ENCODE measurements at places on chromosomes 2 and 18.

- no peak for DNase-seq
These were observed 7.1 kb downstream of the HDHD2 start for GRCh38 chr18:47143153-47143552.

DNA sequence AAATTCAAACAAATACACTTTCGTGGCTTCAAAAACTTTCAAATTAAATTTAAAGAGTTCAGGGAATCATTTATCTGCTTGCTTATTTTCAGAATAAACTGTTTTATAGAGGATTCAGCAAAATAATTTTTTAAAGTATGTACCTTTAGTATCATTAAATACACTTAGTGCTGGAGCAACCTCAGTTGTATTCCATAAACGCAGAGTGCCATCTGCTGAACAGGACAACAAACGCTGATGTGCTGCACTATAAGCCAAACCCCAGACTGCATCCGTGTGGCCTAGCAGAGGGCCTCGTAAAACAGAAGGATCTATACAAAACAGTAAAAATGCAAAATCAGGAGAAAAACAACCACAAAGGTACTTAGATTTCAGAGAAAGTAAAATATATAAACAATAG lies 108.6 kb downstream of the STRN start:
- DNase-seq, result no peak

DNA sequence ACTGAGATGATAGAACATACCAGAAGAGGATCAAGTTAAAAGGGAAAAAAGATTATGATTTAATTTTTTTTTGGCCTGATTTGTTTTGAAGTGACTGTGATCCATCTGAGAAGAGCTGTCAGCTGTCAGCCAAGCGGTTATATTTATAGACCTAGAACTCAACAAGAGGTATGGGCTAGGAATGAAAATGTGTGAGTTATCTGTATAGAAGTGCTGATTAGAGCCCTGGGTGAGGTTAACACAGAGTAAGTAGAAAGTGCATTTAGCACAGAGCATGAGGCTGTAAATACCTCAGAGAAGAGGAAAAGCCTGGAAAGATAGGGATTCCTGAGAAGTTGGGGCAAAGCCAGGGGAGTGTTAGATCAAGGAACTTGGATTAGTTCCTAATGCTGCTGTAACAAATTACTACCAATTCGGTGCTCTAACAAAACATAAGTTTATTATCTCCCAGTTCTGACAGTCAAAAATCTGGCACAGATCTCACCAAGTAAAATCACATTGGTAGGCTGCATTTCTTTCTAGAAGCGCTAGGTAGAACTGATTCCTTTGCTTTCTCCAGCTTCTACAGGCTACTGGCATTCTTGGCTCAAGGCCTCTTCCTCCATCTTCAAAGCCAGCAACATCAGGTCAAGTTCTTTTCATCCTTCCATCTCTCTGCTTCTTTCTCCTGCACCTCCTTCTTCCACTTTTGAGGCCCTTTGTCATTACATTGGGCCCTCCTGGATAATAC lies 197.4 kb upstream of the SPHKAP start:
- DNase-seq, result no peak

DNA sequence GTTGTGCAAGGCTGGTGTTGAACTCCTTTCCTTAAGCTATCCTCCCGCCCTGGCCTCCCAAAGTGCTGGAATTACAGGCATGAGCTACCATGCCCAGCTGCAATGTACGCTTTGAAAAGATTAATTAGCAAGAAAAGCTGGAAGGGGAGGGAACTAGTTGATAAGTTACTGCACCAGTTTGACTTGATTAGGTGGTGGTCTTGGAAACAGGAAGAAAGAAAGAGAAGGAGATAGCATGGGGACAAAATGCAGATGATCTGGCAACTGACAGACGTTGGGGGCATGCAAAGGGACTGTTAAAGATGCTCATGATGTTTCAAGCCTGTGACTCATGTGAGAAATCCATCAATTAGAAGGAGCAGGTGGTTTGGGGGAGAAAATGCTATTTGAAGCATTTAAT lies 68.6 kb downstream of the PLEKHM3 start:
- no peak for DNase-seq

DNA sequence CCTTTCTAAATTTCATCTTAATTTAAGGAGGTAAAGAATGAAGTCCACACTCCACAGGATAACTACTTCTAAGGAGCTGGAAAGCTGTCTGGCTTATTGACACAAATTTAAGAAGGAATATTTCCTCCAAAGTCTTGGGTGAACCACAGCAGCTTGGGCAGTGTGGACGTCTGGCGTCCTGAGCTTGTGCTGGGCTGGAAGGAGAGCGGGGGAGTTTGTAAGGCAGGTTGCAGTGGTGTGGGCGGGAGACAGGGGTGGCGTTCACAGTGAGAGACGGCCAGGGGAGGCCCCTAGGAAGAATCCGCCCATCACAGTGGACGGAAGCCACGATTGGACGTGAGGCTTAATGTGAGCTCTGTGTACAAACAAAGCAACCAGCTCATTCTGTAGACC lies 25.7 kb downstream of the ADI1 start:
- no peak for DNase-seq

DNA sequence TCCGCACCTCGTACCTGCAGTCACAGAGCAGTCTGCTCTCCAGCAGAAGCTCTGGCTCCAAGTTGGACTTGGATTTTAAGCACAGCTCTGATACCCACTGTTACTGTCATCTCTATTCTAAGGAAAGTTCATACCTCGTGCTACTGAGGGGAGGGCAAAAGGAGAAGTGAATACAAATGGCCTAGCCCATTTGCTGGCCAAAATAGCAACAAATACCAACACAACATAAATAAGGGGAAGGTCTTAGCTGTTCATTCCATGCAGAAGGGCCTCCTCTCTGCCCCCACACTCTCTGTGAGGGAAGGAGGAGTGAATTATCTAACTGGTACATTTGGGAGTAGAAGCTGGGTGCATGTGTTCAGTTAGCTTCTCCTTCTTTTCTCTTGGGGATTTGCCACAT lies 739.4 kb upstream of the RAB6C start:
- DNase-seq, result no peak

DNA sequence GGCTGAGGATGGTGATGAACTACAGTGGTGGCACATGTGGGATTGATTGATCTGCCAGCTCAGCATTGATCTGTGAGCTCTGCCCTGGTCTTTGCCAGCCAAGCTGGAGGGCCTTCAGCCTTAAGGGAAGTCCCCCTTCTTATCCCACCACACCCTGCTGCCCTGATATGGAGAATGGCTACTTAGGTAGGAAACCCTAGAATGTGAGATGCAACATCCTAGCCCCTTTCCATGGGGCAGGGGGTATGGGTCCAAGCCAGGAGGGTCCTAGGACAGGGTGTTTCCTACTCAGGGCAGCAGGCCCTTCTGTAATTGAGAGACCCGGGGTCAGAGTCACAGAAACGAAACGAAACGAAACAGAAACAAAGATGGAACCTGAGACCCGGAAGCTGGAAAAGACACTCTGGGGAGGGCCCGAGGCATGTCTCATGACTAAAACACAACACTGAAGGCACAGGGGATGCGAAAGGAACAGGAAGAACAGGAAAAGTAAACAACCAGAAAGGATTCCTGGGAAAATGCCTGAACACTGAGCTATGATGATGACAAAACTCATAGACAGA lies 16.9 kb upstream of the SULT1C2 start:
- peak; percentile 17 for DNase-seq

GRCh38 chr2:97664636-97664970 lies 759 bp upstream of the ACTR1B start:
- DNase-seq, result no peak

- no peak for DNase-seq
These were observed 45.4 kb upstream of the CTDP1 start for GRCh38 chr18:79634186-79634585.

DNA sequence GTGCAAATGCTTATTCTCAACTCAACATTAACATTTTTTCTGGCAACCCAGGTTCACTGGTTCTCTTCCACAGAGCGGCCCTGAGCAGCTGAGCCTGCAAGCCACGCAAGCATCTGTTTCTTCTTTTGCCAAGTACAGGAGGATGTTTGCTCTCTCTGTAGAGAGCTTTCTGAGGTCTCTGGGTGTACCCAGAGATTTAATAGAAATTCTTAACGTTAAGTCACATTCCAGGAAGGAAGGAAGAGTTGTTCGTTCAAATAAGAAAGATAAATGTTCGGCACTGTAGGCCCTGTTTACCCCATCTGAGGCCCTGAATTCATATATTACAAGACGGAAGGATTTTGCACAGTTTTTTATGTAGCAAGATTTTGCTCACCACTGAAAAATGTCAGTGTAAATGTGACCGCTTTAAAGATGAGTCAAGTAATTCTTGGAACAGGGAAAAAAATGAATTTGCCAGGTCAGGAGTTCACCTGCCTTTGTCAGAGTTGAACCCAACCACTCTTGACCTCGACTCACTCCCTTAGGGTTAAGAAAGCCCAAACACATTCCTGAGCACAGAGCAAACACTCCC lies 30.1 kb downstream of the KCTD18 start:
- DNase-seq, result peak; percentile 50

DNA sequence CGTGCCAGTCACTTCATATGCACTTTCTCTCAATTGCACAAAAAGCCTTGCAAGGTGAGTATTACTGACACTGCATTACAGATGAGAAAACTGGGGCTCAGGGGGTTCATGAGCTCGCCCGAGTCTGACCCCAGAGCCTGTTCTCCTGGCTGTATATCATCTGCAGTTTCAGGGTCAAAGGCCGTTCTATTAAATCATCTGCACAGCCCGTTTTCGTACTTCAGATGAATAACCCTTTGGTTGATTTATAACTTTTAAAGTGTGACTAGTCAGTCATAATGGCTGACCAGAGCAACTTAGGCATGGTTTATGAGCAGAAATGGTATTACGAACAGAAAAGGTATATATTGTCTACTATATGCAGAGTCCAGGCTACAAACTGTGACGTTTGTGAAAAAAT lies 35.3 kb upstream of the NPAS2 start:
- no peak for DNase-seq

DNA sequence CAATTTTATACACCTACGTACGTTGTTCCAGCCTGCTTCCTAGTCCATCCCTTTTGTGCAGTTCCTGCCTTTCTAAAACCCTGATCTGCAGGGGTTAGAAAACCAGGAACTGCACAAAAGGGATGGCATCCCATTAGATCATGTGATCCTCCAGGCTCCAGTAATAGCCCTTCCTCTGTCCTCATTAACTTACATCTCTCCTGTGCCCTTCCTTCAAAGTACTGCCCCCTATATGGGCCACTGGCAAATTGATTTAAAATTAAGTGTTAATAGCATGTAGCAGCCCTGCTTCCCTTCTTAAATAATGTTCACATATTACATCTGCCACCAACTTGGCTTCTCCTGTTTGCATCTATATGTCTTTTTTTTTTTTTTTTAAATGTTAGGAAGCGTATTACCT lies 61.3 kb upstream of the NXPH2 start:
- no peak for DNase-seq

GRCh38 chr18:42268186-42268725 lies 313.2 kb downstream of the PIK3C3 start:
- no peak for DNase-seq

- no peak for DNase-seq
These were observed 442 bp upstream of the OTOF start for GRCh38 chr2:26478366-26478765.

DNA sequence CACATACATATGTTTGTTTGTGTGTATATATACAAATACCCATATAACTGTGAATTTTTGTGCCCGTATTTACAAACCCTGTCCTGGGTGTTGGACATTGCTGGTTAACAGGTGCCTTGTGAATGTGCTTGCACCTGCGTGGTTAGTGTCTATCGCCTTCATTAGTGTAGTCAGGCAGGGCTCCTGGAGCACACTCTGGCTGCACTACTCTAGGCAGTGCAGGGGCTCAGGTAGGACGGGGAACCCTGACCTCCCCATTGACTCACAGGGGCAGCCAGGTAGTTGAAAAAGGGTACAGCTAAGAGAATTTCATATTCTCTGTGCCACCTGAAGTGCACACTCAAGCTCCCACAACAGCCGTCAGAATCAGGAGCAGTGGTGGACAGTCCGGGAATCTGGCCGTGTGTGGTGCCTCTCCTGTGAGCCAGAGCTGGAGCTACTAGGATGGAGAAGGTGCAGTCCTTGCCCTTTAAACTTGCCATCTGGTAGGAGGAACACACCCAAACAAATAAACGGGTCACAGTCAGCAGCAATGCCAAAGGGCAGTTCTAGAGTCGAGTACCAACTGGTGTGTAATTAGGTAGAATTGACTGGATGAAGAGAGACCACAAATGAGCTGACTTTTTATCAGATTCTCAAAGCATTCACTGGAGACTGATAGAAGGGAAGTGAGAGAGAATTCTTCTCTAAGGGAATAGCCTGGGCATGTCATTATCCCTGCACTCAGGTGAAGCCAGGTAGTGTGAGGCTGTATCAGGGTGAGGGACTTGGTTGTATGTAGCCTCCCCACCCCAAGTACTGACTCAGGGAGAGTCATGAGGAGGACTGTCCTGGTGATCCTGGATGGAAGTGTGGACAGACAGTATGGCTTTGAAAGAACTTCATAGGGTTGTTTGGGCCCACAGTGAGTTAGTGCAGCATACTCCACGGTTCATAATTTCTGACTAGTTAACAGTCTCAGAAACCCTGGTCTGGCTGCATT lies 44.1 kb downstream of the FARP2 start:
- DNase-seq, result no peak

DNA sequence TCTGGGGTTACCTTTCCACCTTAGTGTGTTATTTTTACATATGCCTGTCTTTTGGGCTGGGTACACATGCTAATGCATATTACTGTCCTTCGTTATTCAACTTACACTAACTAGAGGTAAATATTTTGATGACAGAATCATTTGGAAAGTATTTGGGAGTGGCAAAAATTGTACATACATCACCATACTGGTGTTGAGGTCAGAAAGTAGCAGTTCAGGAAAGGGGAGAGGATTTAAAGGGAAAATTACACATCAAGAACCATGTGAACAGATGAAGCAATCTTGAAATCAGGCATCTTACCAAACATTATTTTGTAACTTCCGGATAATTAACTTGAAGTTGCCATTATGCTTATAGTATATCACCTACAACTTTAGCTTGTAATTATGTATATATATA lies 379.7 kb downstream of the RND3 start:
- DNase-seq, result no peak

GRCh38 chr2:221552291-221552690 lies 19.8 kb downstream of the EPHA4 start:
- DNase-seq, result no peak

GRCh38 chr2:216974321-216975302 lies 114.7 kb upstream of the TNP1 start:
- DNase-seq, result no peak

- DNase-seq, result no peak
These were observed 264.5 kb upstream of the MEX3C start for GRCh38 chr18:51461956-51462355.

GRCh38 chr2:220574038-220574437 lies 946.6 kb downstream of the SLC4A3 start:
- DNase-seq, result no peak

DNA sequence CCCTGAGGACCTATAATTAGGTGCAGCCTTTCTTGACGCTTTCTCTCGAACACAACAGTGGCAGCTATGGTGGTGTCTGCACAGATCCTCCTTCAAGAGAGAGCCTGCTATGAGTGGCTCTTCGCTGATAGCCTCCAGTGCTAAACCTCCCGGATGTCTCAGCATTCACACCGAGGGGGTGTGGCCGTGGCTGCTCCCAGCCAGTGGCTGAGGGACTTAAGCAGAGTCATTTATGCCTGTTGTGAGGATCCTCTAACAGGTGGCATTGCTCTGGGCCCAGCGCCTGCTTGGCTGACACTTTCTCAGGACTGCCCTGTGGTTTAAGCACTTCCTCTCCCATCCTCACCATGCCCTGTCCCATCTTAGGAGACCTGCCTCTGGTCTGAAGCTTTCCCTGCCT lies 592.0 kb upstream of the LRRTM1 start:
- DNase-seq, result no peak

Data from AG04449 (cell line).